ENCODE measurements at places on chromosomes 2 and 18. TPM values are rescaled to one million over a fixed set of nuclear protein-coding genes. Genes with fewer than 3 reads are reported as not detected.

- ATAC-seq = no peak
These were observed 38.9 kb downstream of the ZNF516 start for GRCh38 chr18:76456018-76456750.

Gene NEB
- 0.47 TPM for total RNA-seq

GRCh38 chr2:236293241-236293810, 29.1 kb upstream of the ASB18 start:
- no peak for ATAC-seq

DNA sequence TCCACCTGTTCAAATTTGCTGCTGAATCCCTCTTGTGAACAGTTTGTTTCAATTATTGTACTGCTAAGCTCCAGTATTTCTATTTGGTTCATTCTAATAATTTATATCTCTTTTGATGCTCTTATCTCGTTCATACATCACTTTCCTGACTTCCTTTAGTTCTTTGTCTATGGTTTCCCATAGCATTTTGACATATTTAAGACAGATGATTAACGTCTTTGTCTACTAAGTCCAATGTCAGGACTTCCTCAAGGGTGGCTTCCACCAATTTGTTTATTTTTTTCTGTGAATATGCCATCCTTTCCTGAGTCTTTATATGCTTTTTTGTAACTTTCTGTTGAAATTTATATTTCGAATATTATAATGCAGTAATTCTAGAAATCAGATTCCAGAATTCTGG, 9.6 kb downstream of the PIGN start:
- no peak for ATAC-seq

- no peak for ATAC-seq
These were observed 33.4 kb downstream of the WDR43 start for GRCh38 chr2:28927878-28928277.

GRCh38 chr2:149661844-149662243, 74.3 kb upstream of the MMADHC start:
- no peak for ATAC-seq

GRCh38 chr18:2002151-2002550, 569.2 kb downstream of the METTL4 start:
- peak; percentile 41 for ATAC-seq

- ATAC-seq = peak; percentile 71
These were observed 61.3 kb downstream of the LONRF2 start for GRCh38 chr2:100260712-100261620.

- ATAC-seq = no peak
These were observed 58.5 kb upstream of the TMEM182 start for GRCh38 chr2:102703305-102703704.

DNA sequence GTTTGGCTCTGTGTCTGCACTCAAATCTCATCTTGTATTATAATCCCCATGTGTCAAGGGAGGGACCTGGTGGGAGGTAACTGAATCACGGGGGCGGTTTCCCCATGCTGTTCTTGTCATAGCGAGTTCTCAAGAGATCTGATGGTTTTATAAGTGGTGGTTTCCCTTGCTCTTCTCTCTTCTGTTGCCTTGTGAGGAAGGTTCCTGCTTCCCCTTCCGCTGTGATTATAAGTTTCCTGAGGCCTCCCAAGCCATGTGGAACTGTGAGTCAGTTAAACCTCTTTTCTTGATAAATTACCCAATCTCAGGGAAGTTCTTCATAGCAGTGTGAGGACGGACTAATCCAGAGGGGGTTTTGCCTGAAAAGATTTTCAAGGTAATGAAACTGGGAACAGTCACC, 245.4 kb downstream of the GALR1 start:
- no peak for ATAC-seq

Gene IL37
- total RNA-seq = not detected

Gene CCDC74B
- 2.0 TPM for total RNA-seq

Gene TANK
- 77.9 TPM for total RNA-seq

Gene CCDC68
- total RNA-seq = 4.7 TPM

Gene TCF23
- not detected for total RNA-seq

GRCh38 chr2:55401124-55401523, 18.5 kb downstream of the CCDC88A start:
- ATAC-seq = no peak

Gene EIPR1
- total RNA-seq = 26.8 TPM

GRCh38 chr18:68220458-68220857, 494.4 kb downstream of the TMX3 start:
- ATAC-seq = no peak

Gene BMP10
- not detected for total RNA-seq

DNA sequence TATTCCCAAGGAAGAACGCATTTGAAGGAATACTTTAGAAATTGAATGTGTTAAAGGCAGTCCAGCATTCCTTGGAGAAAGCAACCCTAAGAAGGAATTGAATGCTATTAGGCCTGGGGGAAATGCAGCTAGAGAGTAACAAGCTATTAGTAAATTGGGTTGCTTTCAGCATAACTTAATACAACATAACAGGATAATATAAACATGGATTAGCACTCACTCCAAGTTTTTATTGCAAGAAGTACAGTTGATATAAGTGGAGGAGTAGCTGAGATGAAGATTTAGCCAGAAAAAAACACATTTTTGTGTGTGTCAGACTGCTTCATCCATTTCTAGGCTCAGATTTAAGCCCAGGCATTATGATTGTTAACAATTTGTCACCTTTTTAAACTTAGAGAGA, 314.6 kb downstream of the MEIS1 start:
- no peak for ATAC-seq

- ATAC-seq = no peak
These were observed 34.9 kb upstream of the CD302 start for GRCh38 chr2:159832858-159833257.

Gene LOXL3
- 7.2 TPM for total RNA-seq

Gene PAX8
- total RNA-seq = 2.5 TPM

GRCh38 chr2:160492401-160493226, 993 bp downstream of the RBMS1 start:
- peak; percentile 85 for ATAC-seq

Gene PLEK
- 6.7 TPM for total RNA-seq

Gene PGAP1
- 10.2 TPM for total RNA-seq

DNA sequence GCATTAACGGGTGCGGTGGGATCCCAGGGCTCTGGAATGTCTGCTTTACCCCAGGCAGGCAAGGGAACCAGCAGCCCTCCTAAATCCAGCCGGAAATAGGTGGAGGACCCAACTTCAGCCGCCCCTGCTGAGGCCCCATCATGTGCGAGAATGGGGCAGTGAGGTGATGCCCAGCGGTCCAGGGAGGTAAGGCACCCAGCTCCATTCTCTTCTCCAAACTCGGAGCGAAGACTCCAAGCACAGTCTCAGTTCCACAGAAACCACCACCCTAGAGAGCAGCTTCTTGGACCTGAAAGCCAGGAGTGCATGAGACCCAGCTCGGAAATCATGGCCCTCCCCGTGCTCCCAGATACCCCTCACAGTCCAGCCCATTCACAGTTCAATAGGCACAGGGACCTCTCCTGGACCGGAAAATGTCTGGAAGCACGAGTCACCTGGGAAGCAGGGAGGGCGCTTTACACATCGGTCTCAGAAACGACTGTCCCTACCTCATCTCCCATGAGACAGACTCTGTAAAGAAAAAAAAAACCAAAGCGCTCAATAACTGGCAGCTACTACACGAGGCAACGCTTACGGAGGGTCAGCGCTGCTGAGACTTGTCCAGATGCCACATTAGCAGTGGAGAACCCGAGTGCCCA, 2.0 kb downstream of the SDC1 start:
- ATAC-seq = no peak

GRCh38 chr2:228446734-228447133, 265.2 kb upstream of the SPHKAP start:
- ATAC-seq = no peak

GRCh38 chr2:10091182-10091888, 11.1 kb upstream of the CYS1 start:
- ATAC-seq = peak; percentile 34

GRCh38 chr2:74772046-74772445, 61.9 kb upstream of the HK2 start:
- no peak for ATAC-seq

GRCh38 chr2:85662899-85663593, 5.0 kb downstream of the SFTPB start:
- ATAC-seq = peak; percentile 90

Gene BOLL
- not detected for total RNA-seq

DNA sequence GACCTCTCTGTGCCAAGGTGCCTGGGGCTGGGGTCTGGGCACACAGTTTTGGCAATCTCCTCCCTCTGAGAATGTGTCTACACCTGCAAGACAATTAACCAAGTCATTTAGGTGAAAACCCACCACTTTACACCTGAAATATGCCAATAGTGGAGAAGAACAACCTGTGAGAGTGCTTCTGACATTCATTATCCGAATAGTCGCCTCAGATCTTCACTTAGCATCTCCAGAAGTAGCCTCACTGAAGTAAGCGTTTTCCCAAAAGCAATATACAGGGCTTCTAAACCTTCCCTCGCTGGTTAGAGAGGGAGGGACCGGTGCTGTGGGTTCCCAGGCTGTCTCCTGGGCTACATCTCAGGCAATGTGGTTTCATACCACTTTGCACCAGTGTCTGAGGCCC, 173.5 kb downstream of the DDX1 start:
- ATAC-seq = no peak

DNA sequence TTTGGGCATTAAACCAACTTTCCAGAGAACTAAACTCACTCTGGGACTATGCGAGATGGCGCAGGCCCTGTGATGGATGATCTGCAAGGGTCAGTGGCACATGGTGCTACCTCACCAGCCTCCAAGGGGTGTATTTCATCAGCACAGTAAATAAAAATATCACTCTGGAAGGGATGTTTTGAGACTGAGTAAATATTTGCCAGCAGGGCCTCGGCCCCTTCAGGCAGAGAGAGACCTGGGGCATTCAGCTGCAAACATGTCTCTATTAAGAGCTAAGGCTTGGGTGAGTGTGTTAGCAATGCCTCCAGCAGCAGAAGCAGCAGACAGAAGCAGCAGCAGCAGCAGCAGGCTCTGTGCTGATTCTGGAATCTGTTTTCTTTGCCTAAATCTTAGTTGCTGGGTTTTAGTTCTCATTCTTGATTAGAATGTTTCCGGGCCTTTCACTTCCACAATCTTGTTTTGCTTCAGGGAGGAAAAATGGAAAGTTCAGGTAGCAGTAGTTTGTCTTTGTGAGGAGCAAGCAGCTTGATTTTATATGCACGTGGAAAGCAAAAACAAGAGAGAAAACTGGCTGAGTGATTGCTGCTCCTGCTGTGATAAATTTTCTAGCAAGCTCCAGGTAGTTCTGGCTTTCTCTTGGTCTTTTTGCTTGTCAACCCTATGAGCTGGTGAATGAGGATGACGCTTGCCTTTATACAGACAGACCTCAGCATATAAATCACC, 18.6 kb downstream of the ADCYAP1 start:
- ATAC-seq = no peak

Gene C2orf72
- 0.19 TPM for total RNA-seq

Gene RPRD1A
- 103 TPM for total RNA-seq

- ATAC-seq = peak; percentile 38
These were observed 205.8 kb upstream of the SMAD2 start for GRCh38 chr18:48136051-48136826.

DNA sequence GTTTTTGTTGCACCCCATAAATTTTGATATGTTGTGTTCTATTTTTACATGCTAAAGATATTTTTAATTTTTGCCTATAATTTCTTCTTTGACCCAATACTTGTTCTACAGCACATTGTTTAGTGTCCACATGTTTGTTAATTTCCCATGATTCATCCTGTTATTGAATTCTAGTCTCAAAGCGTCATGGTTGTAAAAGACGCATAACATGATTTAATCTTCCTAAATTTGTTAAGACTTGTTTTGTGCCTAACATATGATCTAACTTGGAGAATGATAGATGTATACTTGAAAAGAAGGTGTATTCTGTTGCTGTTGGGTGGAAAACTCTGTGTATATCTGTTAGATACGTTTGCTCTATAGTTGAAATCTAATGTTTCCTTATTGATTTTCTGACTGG, 27.1 kb upstream of the SULT1C3 start:
- ATAC-seq = no peak

DNA sequence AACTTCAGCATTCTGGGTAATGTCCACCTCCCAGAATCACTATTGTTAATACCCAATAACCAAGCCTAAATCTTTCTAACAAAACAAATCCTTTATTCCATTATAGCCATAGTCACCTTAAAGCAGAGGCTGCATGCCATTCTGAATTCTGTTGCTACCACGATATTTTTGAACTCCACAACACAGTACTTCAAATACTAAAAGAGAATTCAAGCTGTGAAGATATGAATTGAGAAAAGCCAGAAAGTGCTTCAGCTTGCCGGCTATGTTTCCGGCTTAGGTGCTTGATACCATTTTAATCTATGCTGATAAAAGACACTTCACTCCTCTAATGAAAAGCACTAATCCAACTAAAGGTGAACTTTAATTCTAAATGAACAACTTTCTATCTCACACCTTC, 41.3 kb downstream of the GAREM1 start:
- ATAC-seq = no peak

DNA sequence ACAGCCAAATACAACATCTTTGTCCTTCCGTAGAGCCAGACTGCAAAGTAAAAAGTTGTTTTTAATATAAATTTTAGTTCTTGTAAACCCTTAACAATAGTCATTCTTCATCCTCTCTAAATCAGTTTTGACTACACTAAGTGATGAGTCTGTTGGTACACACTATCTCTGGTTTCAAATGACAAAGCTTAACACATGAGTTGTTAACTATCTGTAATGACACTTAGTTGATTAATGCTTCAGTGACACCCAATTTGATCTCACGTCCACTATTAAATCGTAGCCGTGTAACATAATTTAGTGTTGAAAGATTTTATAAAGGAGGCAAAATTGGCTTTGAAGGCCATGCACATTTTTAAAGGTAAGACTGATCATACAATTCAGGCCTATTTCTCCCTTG, 181.6 kb downstream of the ZNF521 start:
- ATAC-seq = no peak

Gene FECH
- total RNA-seq = 56.4 TPM

DNA sequence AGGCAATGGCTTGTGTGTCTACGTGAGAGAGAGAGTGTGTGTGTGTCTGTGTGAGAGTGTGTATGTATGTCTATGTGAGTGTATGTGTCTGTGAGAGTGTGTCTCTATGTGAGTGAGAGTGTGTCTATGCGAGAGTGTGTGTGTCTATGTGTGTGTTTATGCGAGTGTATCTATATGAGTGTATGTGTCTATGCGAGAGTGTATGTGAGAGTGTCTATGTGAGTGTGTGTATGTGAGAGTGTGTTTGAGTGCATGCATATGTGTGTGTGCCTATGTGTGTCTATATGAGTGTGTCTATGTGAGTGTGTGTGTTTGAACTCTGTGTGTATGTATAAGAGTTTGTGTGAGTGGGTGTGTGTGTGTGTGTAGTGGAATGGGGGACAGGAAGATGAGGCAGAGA, 9.8 kb upstream of the GNLY start:
- ATAC-seq = no peak

DNA sequence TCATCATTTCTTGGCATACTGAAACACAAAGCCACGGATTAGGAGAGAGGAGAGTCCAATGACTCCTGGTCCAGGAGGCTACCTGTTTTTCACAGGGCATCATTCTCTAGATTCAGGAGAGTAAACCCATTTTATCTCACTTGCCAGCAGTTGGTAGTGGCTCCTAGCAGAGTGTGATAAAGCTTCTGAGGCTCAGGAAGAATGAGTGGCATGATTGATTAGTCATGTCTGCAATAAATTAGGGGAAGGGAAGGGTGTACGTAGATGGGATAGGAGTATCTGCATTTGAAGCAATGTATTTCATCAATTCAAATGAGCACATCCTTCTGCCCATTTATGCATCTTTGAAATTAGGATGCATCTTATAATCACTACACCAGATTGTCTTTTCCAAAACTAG, 31.1 kb upstream of the PNO1 start:
- ATAC-seq = no peak
